ENCODE measurements at places on chromosomes 7 and 10.

DNA sequence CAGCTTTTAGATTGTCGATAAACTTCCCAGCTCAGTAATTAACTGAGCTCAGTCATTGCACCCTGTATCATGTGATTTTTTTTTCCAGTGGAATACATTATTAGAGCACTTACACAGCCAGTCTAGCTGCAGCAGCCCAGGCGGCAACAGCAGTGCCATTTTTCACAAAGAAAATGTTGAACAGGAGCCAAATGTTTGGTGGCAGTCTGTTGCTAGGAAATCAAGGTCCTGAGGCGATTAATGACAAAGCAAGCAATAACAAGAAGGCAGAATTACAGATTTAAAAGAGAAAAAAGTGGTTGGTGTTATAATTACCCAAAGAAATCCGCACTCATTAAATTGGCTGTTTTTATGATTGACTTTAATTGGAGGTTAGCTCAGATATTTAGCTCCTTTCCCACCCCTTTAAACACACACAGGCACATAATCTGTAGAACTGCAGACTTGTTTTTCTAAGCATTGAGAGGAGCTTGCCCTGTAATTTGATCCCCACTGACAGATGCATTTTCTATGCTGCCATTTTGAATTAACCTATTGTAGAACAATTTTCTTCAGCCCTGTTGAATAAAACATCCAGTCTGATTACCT is 267.4 kb downstream of the ADK start:
- DNase-seq: no peak

GRCh38 chr10:80171248-80171660 is 34.1 kb downstream of the ANXA11 start:
- no peak for DNase-seq

DNA sequence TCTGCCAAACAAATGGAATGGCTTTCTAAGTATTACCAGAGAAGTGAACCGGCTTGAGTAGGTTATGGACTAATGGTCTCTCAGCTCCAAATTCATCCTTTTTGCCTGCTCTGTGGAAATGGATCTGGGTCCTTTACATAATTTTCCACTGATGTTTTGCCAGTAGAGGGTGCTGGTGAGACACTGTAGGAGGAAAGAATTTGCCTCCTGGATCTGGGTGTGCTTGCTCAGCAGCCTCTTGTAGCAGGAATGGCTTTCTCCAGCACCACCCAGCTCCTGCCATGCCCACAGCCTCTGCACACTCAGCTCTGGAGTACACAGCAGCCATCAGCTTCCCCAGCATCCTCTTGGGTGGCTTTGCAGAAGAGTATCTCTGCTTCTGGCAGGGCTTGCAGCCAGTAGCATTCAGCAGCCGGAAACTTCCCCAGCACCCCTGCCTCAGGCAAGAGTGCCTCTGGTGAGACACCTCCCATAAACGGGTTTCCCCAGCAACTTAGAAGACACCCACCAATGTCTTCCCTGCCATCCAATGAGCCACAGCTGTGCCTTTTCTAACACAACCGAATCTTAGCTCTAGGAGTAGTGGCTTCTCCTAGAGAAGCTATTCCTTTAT is 235.0 kb upstream of the PLPP4 start:
- no peak for DNase-seq

DNA sequence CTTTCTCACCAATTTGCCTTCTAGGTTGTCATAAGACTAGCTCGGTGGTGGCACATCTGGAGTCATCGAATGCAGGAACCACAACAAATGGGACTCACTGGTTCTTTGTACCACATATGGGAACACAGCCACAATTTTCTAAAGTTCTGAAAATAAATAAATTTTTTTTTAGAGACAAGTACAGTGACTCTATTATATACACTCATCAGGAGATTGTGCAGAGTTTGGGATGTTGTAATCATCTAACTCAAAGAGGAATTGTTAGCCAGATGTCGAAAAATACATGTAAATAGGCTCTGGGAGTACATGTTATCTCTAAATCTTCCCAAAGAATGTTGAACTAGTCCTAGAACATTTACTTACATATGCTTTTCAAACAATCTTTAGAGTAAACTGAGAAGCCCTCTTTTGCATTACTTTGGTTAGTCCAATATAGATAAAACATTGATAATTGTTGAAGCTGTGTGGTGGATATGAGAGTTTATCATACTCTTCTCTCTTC is 19.6 kb upstream of the SEPTIN7 start:
- DNase-seq: no peak

GRCh38 chr10:110074758-110075671 is 67.2 kb downstream of the ADD3 start:
- DNase-seq: no peak

- DNase-seq: no peak
These were observed 8.4 kb downstream of the COL17A1 start for GRCh38 chr10:104077247-104077646.

- no peak for DNase-seq
These were observed 19.0 kb downstream of the TMEM236 start for GRCh38 chr10:17771017-17771416.

DNA sequence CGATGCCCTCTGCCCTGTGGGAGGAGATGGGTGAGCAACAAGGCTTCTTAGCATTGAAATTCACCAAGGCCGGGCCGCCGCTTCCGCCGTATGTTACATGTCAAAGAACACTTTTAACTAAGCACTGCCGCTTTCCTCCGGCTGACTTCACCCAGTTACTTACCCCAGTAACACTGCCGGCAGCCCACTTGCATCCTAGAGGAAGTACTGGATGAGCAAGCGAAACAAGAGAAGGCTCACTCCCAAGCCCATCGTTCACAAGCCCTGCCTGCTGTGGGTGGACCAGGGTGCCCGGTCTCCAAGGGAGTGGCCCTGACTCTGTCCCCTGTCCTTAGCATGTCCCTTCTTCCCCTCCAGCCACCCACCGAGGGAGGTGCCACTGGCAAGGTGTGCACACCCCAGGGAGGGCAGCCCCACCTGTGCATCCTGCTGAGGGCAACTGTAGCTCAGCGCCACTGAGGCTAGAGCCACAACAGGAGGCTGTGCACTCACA is 73.1 kb upstream of the EBF3 start:
- no peak for DNase-seq

- no peak for DNase-seq
These were observed 29.9 kb downstream of the LIPJ start for GRCh38 chr10:88616250-88616977.

Data from CD4-positive, alpha-beta T cell (primary cell).